ENCODE measurements at places on chromosomes 2 and 18.

DNA sequence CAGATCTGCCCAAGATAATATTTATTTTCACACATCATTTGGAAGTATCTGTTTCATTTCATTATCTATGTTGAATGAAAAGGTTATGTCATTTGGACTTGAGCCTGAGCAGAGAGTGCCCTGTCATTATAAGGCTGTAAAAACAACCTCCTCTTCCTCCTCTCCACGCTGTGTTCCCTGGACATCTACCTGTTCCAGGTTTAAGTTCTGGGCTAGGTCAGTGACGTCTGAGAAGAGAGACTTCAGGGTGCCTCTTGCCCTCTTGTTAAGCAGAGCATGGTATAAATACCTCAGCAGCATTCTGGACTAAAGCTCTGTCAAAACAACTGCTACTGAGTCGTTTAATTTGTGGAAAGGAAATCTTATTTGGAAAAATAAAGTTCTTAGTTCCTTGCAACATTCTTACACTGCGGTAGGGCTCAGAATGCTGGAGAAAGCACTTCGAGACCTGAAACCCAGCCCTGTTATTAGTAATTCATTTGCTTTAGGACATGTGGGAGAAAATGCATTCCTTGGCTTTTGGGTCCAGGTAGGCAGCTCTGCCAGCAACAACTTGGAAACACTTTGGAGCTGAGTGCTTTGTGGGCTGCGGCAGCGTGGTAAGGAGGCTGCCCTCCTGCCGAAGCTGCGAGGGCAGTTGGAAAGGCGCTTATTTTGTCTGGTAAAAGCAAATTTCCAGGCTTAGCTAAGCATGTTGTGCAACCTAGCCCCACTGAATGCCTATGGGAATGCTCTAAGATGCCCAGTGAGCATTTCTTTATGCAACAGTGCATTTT lies 91.8 kb upstream of the NEDD4L start:
- no peak for DNase-seq

- DNase-seq, result no peak
These were observed 22.8 kb downstream of the NFE2L2 start for GRCh38 chr2:177241711-177242120.

DNA sequence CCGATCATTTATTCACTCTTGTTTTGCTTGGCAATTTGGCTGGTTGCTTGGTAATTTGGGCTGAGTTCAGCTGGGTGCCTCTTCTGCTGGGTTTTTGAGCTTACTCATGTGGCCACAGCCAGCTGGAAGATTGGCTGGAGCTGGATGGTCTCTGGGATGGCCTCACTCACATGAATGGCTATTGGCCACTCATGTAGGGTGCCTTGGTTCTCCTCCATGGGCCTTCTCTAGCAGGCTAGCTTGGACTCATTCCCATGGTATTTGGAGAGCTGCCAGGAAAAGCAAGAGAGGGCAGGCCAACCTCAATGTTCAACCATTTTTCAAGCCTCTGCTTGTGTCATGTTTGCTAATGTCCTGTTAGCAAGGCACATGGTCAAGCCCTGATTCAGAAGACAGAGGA lies 16.9 kb downstream of the ZAP70 start:
- no peak for DNase-seq

DNA sequence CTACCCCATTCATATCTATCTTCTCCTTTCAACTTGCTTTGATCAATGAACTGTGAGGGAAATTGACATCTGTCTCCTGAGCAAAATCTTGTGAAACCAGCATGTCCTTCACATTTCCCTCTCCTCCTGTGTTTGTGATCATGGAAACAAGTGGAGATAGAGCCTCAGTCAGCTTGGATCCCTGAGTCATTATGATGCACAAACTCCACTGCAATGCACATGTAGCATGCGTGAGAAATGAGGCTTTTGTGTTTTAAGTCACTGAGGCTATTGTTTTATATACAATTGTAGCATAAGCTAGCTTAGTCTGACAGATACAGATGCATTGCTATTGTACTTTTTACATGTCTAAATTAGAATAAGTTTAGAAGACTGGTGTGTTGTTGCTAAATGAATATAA lies 85.2 kb upstream of the HNMT start:
- DNase-seq, result no peak
